ENCODE measurements at places on chromosomes 5 and 9. TPM values are rescaled to one million over a fixed set of nuclear protein-coding genes. Genes with fewer than 3 reads are reported as not detected.

DNA sequence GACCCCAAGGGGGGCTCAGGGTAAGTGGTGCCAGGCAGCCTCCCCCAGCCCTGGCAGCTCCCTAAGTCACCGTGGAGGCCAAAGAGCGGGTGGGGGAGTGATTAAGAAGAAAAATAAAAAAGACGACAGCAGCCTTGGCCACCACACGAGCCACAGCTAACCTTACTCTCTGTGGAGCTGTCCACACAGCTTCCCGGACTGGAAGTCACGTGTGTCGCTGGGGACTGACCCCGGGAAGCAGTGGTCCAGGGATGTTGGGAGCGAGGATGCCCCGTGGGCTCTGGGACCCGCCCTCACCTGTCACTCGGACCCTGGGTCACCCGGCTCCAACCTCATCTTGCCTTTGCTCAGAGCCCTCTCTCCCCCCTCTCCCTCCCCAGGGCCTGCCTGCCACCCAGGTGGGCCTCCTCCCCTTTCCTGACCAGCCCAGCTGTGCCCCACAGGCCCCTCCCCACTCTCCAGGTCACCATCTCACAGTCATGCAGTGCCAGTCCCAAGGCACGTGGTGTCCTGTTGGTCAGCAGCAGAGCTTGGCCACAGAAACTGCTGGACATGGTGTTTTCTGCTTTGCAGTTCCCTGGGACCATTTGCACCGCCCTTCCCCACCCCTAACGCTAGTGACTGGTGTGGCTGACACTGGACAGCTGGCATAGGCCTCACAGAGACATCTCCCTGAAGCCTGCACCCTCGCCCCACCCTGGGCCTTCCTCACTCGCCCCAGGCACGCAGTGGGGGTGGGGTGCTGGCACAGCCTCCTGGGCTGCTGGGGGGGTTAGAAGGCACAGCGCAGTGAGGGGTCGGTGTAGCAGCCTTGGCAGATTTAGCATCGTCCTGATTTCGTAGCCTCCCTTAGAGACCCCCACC, 9.8 kb upstream of the EXOC3 start:
- DNase-seq = peak; percentile 56
- no peaks in the 10 kb centered on the region for H3K4me1 ChIP-seq
- H3K27ac ChIP-seq = no peak overlapping the region
- no peaks in the 10 kb centered on the region for H3K36me3 ChIP-seq

GRCh38 chr5:65271906-65272305, 209.8 kb downstream of the ADAMTS6 start:
- no peaks in the 10 kb centered on the region for H3K36me3 ChIP-seq
- no peak for DNase-seq
- H3K4me1 ChIP-seq = no peaks in the 10 kb centered on the region
- no peaks in the 10 kb centered on the region for H3K27me3 ChIP-seq
- no peak overlapping the region for H3K27ac ChIP-seq

DNA sequence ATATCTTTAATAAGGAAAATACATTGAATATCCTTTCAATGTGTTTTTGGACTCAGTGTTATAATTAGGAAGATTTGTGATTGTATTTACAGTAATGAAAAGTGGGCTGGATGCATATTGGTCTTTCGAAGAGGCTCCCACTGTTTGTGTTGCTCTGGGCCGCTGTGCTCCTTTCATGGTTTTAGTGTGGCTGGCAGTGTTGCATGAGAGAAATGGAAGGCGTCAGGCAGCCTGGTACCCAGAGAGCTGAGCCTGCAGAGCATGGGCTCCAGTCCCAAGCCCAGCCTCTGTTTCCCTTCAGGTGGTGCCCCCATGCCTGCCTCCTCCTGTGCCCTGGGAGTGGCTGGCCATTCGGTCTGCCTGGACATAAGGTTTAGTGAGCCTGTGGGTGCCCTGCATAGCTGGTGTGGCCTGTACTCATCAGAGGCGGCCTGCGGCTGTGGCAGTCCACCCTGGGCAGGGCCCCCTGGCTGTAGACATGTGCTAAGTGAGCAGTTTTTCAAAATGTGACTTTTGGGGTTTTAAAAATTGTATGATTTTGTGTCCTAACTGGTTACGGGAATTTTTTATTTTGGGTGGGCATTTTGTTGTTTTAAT, 27.4 kb upstream of the FAM120AOS start:
- H3K36me3 ChIP-seq = peaks cover 26% of the 10 kb centered on the region
- H3K4me3 ChIP-seq = no peak overlapping the region
- no peak overlapping the region for H3K27ac ChIP-seq
- peaks cover 2% of the 10 kb centered on the region for H3K4me1 ChIP-seq
- DNase-seq = no peak
- H3K27me3 ChIP-seq = no peaks in the 10 kb centered on the region

DNA sequence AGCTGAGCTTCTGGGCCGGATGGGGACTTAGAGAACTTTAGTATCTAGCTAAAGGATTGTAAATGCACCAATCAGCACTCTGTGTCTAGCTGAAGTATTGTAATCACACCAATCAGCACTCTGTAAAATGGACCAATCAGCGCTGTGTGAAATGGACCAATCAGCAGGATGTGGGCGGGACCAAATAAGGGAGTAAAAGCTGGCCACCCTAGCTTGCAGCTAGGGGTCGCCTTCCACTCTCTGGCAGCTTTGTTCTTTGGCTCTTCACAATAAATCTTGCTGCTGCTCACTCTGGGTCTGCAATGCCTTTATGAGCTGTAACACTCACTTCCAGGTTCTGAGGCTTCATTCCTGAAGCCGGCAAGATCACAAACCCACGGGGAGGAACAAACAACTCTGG, 354.0 kb downstream of the PRR16 start:
- H3K27me3 ChIP-seq = no peaks in the 10 kb centered on the region
- H3K27ac ChIP-seq = no peak overlapping the region
- no peak overlapping the region for H3K4me3 ChIP-seq
- H3K36me3 ChIP-seq = no peaks in the 10 kb centered on the region

- H3K27me3 ChIP-seq = no peaks in the 10 kb centered on the region
- DNase-seq = no peak
- H3K27ac ChIP-seq = no peak overlapping the region
- H3K36me3 ChIP-seq = no peaks in the 10 kb centered on the region
- H3K4me1 ChIP-seq = no peaks in the 10 kb centered on the region
These were observed 11.1 kb downstream of the ZNF608 start for GRCh38 chr5:124735169-124735858.

DNA sequence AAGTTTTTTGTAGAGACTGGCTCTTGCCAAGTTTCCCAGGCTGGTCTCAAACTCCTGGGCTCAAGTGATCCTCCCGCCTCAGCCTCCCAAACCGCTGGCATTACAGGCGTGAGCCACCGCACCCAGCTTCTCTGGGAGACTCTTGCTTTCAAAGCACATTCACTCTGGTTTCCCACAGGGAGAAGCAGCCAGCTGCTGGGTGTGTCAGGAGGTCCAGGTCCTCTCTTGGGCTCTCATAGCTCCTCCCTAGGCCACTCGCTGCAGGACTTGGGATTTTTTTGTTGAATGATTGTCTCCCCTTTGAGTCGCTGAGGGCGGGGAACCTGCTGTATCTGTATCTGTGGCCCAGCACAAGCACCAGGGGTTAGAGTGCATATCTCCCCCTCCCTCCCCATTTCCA, 68.4 kb upstream of the RAPGEF1 start:
- H3K36me3 ChIP-seq = no peaks in the 10 kb centered on the region
- no peak overlapping the region for H3K27ac ChIP-seq
- no peak overlapping the region for H3K4me3 ChIP-seq
- H3K27me3 ChIP-seq = no peaks in the 10 kb centered on the region
- DNase-seq = no peak
- no peaks in the 10 kb centered on the region for H3K4me1 ChIP-seq

- H3K36me3 ChIP-seq = no peaks in the 10 kb centered on the region
- H3K4me3 ChIP-seq = no peak overlapping the region
- H3K27me3 ChIP-seq = no peaks in the 10 kb centered on the region
- H3K27ac ChIP-seq = no peak overlapping the region
- DNase-seq = no peak
- no peaks in the 10 kb centered on the region for H3K4me1 ChIP-seq
These were observed 485.7 kb downstream of the CSNK1G3 start for GRCh38 chr5:123997462-123998215.

- H3K36me3 ChIP-seq = no peaks in the 10 kb centered on the region
- H3K4me3 ChIP-seq = no peak overlapping the region
- DNase-seq = no peak
- H3K27ac ChIP-seq = no peak overlapping the region
- H3K27me3 ChIP-seq = no peaks in the 10 kb centered on the region
- no peaks in the 10 kb centered on the region for H3K4me1 ChIP-seq
These were observed 128.1 kb downstream of the FBXO38 start for GRCh38 chr5:148511810-148512347.

GRCh38 chr5:123180178-123180577, 91.1 kb downstream of the PRDM6 start:
- peaks cover 12% of the 10 kb centered on the region for H3K36me3 ChIP-seq
- peaks cover 6% of the 10 kb centered on the region for H3K4me1 ChIP-seq
- no peaks in the 10 kb centered on the region for H3K27me3 ChIP-seq
- peak; percentile 37 for DNase-seq
- no peak overlapping the region for H3K4me3 ChIP-seq

- H3K27me3 ChIP-seq = no peaks in the 10 kb centered on the region
- no peaks in the 10 kb centered on the region for H3K36me3 ChIP-seq
- no peak overlapping the region for H3K4me3 ChIP-seq
- no peaks in the 10 kb centered on the region for H3K4me1 ChIP-seq
- no peak overlapping the region for H3K27ac ChIP-seq
- no peak for DNase-seq
These were observed 473.6 kb upstream of the FTMT start for GRCh38 chr5:121378046-121378445.

DNA sequence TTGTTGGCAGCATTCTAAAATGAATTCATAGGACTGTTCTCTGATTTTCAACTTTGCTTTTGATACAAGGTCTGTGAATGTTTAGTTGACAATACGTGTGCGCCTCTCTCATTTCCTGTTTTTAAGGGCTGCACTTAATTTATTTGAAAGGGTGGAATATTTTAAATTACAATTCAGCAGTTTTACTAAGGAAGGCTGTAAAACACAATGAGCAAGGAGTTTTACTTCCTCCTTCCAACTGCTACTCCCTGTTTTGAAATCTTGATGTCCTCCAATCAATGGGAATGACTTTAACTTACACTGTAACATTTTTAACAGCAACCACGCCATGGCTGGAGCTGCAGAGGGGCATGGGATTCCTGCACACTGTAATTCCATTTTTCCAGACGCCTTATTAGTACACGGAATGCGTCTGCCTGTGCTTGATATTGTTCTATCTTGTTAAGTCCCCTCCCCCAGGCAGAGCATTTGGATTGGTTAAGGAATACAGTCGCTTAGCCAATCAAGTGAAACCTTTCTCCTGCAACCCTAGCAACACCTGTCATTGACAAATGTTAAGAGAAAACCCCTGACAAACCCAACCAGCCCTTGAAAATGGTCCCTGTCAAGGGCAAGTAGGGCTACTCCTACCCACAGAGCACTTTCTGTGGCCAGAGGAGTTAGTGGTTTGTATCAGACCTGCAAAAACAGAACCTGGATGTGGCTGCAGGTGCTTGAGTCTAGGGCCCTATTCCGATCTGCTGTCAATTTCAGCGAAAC, 12.5 kb upstream of the ZSWIM6 start:
- H3K27me3 ChIP-seq = no peaks in the 10 kb centered on the region
- no peak for DNase-seq
- H3K4me1 ChIP-seq = peaks cover 7% of the 10 kb centered on the region
- no peak overlapping the region for H3K27ac ChIP-seq
- no peak overlapping the region for H3K4me3 ChIP-seq
- no peaks in the 10 kb centered on the region for H3K36me3 ChIP-seq

DNA sequence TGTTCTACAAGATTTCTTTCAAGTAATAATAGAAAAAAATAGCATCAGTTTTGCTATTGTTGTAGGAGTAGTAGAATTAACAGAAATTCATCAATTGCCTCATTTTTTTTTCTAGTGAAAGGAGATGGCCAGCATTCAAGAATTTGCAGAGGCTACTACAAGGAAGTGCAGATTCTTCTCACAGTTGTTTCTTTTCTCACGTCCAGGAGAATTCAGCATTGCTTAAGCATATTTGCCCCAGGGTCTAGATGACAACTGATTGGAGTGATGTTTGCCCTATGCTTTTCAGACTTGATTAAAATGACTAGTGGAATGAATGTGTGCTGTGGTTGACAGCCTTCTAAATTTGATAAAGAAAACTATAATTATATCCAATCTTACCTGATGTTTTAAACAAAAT, 46.6 kb upstream of the SLC12A2 start:
- DNase-seq = no peak
- H3K27ac ChIP-seq = no peak overlapping the region
- no peaks in the 10 kb centered on the region for H3K27me3 ChIP-seq
- H3K36me3 ChIP-seq = no peaks in the 10 kb centered on the region
- no peaks in the 10 kb centered on the region for H3K4me1 ChIP-seq

DNA sequence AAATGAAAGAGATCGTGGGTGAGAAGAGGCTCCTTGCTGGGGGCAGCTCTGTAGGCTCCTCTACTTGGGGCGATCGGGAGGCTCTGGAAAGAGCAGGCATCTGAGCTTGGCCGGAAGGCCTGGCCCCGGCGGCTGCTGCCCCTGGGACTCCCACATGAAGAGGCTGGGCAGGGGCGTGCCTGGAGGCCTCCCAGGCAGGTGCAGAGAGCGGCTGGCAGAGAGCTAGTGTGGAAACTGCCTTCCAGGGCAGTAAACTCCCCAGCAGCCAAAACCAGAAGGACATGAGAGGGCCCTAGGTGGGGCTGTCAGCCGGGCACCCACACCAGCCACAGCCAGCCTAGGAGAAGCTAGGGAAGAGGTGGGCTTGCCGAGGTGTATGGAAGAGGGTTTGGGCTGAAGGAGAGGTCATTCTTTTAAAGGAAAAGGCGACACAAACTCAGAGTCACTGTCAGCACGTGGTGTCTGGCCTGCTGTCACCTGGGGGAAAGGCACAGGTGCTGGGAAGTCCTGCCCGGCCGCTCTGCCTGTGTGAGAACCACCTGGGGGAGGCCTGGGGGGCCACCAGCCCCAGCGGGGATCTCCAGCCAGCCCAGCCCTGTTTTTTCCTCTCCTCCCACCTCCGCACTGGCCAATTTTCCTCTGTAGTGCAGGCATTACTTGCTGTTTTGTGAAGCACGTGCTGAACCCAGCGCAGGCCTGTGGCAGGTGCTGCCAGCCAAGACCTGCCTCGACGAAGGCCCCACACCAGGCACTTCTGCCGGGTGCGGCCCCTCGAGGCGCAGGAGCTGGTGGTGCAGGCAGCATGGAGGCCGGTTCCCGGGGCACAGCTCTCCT, 44.8 kb upstream of the EGFL7 start:
- H3K4me1 ChIP-seq = no peaks in the 10 kb centered on the region
- H3K27ac ChIP-seq = no peak overlapping the region
- H3K27me3 ChIP-seq = no peaks in the 10 kb centered on the region

Gene CREBRF
- total RNA-seq = 16.3 TPM

Gene PLAA
- total RNA-seq = 14.5 TPM

Gene SET
- total RNA-seq = 102 TPM

Gene BOD1
- total RNA-seq = 60.5 TPM
